ENCODE measurements at places on chromosomes 12 and 14.

GRCh38 chr14:30607156-30607780, 14.9 kb upstream of the SCFD1 start:
- DNase-seq = peak; percentile 43

DNA sequence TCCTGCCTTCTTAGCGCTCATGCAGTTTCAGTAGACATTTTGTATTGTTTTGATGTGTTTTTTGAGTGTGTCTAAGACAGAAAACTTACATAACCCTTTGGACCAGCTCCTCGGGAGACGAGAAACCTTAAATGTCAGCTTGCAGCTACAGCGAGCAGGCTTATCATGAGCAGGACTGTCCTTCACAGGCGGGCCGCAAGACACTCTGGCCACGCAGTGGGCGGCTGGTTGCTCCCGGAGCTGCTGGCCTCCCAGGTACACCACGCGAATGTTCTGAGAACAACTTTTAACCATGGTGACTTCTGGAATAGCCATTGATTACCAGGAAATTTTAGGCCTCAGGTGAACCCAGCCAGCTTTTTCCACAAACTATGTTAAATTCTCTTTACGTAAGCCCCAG, 164.1 kb upstream of the DIO3 start:
- DNase-seq = no peak

DNA sequence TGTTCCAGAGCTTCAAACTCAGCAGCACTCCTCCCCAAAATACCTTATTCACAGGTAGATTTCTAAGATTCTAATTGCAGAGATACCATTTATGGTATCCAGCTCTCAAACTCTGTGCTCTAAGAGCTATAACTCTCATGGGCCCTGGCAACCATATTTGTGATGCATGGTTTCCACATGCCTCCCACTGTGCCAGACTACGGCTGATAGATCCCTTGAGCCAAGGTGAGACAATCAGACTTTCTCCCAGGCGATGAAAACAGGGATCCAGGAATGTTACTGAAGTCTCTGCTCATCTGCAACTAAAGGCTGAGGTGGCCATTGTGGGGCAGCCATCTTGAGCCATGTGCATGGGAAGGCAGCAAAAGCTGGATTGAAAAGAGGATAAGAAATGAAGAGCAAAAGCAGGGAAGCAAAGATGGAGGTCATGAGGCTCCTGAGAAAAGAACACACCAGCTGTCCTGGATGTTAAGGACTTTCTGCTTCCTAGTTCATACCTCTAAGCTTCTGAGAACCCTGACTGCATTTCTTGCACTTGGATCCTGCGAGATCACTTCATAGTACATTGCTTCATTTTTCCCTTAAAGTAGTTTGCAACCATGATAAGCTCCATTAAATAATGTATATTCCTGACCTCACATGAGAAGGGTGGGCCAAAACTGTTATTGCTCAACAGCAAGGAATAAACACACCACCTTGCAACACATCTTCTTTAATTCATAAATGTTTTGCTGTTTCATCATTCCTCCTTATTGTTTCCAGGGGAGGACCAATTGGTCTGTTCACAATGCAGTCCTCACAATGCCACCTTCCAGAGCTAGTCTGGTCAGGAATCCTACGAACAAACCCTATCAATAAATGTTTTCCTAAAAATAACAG, 5.4 kb downstream of the EGLN3 start:
- no peak for DNase-seq

DNA sequence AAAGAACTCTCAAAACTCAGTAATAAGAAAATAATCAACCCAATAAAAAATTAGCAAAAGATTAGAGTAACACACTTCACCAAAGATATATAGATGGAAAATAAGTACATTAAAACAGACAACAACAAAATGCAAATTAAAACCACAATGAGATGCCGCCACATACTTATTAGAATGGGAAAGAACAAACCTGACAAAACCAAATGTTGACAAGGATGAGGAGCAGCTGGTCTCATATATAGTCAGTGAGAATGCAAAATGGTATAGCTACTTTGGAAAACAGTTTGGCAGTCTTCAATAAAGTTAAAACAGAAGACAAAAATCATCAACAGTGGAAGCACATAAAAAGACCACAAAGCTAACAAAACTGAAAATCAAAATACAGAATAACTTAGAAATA, 29.1 kb downstream of the CRY1 start:
- DNase-seq = no peak

- no peak for DNase-seq
Measured at GRCh38 chr14:62629176-62629725, 416.0 kb downstream of the KCNH5 start.

- DNase-seq = no peak
Measured at GRCh38 chr12:75894965-75895754, 136.4 kb downstream of the PHLDA1 start.

DNA sequence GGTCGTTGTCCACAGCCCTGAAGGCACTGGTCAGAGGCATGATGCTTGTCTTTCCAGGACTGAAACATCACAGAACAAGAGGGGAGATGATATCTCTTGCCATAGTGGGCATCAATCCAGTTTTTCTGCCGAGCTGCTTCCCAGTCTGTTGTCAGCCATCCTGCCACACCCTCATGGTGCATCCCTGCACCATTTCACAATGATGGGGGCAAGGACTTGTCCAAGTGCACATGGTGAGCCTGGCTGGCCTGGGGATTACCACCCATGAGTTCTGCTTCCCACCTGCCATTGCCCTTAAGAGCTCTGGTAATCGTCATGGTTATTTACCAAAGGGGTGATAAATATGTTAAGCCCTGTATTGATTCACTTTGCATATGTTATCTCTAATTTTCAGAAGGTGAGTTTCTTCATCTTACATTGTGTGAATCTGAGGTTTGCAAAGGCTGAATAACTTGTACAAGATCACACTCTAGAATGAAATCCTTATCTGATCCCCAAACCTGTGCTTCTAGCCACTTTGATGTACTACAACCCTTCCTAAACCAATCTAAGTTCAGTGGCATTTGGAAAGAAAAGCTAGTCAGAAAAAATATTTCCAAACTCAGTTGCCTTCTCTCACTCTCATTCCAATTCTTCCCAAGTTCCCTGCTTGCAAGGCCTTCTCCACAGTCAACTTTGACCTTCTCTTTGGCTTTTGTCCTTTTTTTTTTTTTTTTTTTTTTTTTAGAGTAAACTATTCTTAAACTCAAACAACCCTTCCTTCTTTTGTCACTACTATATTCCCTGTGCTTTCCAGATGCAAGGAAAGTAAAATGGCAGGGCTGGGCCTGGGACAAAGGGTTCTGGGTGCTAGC, 2.3 kb downstream of the AVIL start:
- peak; percentile 36 for DNase-seq

DNA sequence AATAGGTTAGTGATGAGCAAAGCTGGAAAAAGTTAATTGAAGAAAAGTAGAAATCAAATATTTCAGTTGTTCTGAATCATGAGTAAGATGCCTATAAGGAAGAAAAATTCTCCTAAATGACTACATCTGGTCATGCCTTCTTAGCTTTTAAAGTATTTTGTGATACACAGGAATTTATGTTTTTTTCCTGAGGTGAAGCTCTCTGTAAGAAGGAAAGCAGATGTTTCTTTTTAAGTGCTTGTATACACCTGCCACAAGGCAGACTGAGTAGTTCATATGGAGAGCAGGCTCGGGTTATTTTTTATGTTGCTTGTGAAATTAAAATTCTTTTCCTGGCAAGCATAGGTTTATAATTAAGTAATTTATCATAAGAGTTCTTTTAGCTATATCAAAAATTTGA, 275.2 kb downstream of the RAD51B start:
- no peak for DNase-seq

DNA sequence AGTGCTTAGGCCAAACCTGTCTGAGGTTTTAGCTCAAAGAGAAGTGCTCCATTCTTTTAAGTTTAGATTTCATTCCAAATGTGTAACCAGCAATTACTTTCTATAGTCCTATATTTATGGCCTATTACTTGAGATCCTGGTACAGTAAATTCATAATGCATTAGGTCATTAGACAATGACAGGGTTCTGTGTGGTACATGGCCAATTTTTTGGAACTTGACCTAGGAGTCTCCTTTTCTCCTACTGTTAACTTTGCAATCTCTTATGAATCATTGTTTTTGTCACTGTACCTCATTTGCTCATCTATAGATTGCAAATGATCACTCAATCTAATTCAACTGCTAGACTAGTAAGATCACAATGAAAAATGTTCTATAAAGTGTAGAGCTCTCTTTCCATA, 136.7 kb downstream of the PDE3A start:
- DNase-seq = peak; percentile 66

- no peak for DNase-seq
Measured at GRCh38 chr14:45558183-45558582, 305.2 kb upstream of the MIS18BP1 start.

DNA sequence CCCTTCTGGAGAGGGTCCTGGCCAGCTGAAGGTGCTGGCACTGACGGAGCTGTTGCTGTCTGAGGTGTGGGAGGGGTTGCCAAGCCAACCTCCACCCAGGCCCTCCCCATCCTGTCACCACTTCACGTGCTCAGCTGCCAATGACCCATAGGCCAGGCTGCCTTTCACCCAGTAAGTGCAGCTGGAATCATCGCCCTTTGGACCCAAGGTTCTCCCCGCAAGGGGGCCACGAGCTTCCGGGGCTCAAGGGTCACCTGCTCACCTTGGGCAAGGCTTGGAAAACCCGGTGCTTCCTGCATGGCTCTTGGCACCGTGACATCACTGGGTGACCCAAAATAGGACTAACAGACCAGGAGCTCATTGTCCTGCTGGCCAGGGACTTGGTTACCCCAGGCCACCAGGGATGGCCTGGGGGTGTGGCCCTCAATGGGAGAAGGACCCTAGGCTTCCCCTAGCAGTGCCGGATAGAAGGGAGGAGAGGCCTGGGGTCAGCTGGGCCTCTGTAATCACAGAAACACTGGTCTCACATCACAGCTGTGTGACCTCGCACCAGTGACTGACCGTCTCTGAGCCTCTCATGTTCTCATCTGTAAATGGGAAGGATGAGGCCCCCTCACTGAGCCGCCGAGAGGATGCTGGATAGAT, 51.3 kb downstream of the CCDC85C start:
- DNase-seq = no peak
